Stimulated activated CD8-positive, alpha-beta memory T cell treated with anti-CD3 and anti-CD28 coated beads, Interleukin-7, amount 100 ng/mL, for 4 hours (primary cell): ENCODE measurements at places on chromosomes 6 and 20.

GRCh38 chr20:57440678-57441509 is 49.7 kb downstream of the RBM38 start:
- no peak for DNase-seq

DNA sequence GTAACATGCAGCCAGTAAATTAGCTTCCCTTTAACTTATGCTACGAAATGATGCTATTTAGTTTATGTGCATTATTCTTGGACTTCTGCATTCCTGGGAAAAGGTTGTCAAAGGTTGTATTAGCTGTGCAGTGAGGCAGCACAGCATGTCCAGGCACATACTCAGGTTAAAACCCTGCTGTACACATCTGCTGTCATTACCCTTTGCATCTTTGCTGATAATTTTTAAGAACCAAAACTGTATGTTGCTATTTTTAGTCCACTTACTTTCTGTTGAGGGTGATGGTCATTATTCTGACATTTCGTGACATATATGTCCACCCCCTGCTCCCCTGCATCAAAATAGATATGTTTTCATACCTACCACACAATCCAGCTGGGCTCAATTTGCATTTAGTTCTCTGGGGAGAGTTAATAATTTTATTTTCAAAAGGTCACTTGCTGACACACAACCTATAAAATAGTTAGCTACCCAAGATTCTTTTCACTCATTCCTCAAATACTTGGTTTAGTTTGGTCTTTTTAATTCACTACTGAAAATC is 142.5 kb upstream of the SPACA1 start:
- DNase-seq, result no peak

DNA sequence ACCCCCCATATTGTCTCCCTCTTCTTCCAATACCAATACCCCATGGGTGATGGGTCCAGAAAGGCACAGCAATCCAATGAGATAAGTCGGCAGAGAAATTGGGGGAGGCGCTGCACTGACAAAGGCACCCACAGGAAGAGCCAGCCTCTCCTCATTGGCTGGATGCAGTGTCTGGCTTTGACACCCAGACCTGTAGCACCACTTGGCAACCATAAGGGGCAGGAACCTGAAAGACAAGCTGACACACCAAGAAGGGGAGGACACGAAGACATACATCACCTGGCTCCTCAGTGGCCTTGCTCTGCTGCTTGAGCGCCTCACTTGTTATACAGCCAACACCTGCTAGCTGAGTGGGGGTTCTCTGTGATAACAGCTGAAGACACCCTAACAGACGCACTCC is 19.4 kb upstream of the SLC4A11 start:
- no peak for DNase-seq

- DNase-seq, result no peak
These were observed 5.3 kb downstream of the FOXA2 start for GRCh38 chr20:22579119-22579427.

DNA sequence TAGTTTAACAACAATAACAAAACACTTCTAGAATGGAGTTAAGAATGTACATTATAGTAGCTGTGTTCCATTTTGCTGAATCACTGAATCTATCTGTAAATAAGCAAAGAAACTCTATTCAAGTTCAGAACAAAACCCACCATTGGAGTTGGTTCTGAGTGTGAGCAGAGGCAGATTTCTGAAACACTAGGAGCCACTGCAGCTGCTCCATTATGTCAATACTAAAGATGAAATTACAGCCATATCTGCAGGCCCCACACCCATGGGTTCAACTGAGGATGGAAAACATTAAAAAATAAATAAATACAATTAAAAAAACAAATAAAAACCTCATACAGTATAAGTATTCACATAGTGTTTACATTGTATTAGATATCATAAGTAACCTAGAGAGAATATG is 91.0 kb downstream of the REPS1 start:
- no peak for DNase-seq

- no peak for DNase-seq
These were observed 377.1 kb upstream of the BTBD3 start for GRCh38 chr20:11540558-11540957.

- DNase-seq, result no peak
These were observed 21.6 kb downstream of the NAPB start for GRCh38 chr20:23399568-23400241.

DNA sequence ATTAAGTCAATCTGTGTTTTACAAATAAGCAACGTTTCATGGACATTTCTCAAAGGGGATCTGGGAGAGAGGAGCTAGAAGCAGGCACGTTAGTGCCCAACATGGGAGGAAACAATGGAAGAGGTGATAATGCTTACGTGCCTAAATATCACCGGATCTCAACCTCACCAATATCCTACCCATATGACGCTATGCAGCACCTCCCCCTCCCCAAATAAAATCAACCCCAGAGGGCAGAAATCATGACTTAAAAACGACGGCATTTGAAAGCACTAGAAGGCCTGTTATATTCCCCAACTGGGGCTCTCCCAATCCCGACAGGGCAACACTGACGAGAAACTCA is 425 bp downstream of the HBS1L start:
- DNase-seq, result no peak

GRCh38 chr20:45104786-45105185 is 3.9 kb upstream of the KCNS1 start:
- no peak for DNase-seq

GRCh38 chr6:3867641-3868502 is 18.7 kb downstream of the FAM50B start:
- DNase-seq, result no peak

DNA sequence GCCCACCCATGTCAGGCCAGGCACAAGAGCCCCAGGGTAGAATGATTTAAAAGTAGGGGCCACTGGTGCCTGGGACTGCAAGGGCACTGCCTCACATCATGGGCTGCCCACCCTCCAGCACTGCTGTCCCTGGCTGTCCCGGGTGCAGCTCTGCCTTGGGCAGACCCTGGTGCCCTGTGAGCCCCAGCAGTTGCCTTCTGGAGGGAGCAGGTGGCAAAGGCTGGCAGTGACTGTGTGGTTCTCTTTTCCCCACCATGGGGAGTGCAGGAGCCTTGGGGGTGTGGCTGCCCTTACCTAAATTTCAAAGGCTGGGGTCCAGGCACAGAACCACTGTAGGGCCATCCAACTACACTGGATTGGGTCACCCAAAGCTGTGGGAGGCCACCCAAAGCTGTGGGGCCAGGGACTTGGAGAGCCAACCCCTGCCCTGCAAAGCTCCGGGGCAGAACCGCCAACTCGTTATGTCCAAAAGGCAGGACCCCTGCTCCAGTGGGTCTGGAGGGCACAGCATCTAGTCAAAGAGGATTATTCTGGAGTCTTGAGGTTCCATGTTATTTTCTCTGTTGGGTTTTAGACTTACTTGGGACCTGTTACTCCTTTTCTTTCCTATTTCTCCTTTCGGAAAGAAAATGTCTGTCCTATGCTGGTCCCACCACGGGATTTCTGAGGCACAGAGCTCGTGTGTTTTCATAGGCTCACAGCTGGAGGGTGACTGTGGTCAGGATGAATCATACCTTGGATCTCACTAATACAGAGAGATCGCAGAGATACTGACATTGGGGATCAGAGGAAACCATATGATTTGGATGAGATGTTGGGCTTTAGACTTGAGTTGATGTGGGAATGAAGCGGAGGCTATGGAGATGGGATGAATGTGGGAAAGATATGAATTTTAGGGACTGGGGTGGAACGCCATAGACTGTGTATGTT is 65.3 kb downstream of the RAMACL start:
- no peak for DNase-seq

GRCh38 chr6:75412969-75413662 is 80.5 kb downstream of the FILIP1 start:
- DNase-seq, result no peak

DNA sequence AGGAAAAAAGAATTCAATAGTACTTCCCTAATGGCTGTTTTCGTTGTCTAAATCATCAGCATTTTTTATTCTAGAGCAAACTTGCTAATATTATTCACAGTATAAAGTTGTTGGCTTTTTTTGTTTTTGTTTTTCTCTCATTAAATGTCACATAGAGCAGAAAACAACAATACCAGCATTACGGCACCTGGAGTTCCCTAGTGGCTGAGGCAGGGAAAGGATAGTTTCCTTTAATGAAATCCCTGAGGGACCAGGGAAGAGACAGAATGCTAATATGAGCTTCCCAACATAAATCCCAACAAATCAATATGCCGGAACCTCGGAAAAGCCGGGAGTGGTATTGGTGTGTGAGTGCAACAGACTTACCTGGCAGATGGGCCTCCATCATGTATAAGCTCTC is 235.2 kb upstream of the ASCC3 start:
- no peak for DNase-seq

DNA sequence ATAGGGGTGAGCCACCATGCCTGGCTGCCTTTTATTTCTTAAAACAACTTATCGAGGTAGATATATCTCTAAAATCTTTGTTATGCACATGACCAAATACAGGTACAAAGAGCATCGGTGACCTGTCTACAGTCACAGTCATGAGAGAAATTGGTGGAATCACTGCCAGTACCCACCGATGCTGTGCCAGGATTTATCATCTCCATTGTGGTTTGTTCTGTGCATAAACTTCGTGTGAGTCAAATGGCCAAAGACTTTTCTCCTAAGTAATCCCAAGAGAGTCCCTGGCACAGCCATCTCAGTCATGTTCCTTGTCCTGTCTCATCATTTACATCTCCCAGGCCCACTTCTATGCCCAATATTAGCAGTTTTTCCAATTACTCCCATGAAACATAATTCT is 9.0 kb downstream of the GSTA3 start:
- DNase-seq, result no peak

- no peak for DNase-seq
These were observed 14.8 kb downstream of the DSTN start for GRCh38 chr20:17584689-17585088.

DNA sequence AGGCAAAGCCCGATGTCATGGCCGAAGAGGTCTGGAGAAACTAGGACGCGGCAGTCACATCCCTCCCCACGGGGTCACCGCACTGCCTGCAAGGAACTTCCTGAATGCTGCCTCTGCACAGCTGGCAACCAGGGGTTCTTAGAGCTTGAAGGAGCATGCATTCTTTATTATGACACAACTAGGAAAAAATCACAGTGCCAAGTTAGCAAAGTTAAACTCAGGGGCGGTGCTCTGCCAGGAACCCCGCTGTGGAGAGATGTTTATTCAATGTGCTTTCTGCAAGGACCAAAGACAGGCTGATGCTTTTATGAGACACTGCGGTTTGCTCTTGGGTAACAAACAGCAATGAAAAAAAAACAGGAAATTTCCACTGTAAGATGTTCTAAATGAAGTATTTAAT is 287.3 kb upstream of the FOXQ1 start:
- no peak for DNase-seq

DNA sequence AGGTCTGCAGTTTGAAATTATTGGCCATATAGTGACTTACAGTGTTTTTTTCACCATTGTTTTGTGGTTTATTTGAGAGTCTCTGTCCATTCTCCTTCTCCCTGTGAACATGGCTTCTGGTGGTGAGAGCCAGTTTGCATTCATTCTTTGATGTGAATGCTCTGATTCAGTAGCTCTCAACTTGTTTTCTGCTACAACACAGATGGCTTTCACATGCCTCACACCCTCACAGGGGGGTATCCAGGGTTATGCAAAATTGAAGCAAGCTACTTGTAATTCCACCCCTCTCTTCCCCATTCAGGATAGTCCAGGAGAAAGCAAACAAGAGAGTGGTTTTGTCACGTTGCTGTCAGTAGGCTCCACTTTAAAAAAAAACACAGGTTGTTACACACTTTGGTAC is 55.6 kb downstream of the SLX4IP start:
- DNase-seq, result no peak

GRCh38 chr6:67237277-67237676 is 1397.8 kb upstream of the ADGRB3 start:
- DNase-seq, result no peak
